ENCODE measurements at places on chromosomes 12 and 14.

DNA sequence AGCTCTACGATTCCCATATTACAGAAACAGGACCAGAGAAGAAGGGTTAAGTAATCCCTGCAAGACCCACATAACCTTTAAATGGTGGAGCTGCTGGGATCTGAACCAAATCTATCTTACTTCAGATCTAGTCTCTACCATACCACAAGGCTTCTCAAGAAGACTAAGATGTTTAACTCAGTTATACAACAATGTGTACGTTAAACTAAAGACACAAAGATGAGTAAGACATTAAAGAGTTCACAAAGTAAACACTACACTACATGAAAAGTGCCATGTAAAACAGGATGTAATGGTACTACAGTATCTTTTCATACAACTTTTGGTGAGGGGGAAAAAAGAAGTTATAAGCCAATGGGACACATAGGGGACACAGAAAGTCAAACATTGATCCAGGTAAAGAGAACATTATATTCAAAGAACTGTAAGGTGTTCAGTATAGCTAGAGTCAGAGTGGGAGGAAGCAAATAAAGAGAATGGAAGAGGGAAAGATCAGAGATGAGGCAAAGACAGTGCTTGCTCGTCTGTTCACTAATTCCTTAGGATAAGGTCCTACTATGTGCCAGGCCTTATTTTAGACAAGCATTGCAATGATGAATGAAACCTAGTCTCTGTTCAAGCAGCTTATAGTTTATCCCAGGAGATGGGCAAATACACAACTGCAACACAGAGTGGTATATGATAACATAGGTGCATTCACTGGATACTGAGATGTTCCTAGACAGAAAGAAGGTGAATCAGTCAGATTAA is 7.7 kb downstream of the TMED10 start:
- DNase-seq = no peak

DNA sequence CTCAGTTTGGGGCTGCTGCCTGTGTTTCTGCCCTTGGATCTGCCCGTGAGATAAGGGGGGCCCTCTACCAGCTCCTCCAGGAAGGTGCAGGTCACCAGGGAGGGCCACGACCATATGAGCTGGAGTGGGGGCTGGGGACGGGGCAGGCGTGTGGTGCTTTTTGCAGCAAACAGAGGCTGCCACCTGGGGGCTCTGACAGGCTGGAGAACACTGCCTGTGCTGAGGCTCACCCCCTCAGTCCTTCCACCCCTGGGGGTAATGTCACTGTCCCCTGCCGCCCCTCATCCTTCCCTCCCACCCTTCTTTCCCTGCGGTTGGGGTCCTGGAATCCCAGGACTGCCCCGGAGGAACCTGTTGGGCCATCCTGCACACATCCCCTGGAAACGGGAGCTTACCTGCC is 3.2 kb downstream of the PLD4 start:
- DNase-seq = no peak

GRCh38 chr12:109393437-109394345 is 46.0 kb downstream of the MYO1H start:
- DNase-seq = peak; percentile 54

DNA sequence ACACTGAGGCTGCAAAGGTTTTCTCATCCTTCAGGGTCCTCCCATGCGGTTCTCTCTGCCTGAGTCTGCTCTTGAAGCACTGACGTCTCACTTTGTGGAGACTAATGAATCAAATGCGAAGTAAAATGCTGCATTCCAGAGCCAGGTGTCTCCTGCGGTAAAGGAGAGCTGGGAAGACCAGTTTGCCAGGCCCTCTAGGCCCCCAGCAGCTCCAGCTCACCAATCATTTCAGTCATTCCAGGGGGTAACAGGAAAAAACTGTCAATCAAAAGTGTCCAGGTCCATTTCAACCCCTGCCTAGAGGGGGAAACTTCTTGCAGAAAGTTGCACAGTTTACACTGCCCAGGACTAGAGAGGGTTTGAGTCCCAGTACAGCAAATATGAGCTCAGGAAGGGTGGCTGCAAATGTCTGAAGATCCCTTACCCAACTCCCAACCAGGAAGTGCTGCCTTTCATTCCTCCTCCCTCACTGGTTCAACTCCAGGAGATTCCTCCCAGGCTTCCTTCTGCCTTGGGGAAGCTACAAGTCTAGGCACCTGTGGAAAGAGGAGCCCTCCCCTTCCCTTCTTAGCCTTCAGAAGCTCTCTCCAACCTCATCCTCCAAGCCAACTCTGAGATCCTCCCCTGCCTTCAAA is 2.7 kb upstream of the NXPH4 start:
- no peak for DNase-seq

DNA sequence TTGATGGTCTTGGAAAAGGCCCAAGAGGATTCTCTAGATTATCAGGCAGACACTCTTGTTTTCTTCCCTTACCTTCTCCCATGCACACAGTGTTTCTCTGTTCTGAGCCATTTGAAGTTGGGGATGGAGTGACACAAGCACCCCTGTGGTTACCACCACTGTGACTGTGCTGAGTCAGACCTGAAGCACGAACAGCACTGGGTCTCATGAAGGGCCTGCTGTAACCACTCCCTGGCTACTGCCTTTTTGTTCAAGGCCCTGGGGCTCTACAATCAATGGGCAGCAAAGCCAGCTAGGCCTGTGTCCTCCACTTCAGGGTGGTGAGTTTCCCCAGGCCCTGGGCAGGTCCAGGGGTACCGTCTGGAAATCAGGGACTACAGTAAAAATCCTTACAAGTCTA is 65.5 kb downstream of the TSPAN8 start:
- no peak for DNase-seq

GRCh38 chr14:95460647-95461478 is 55.6 kb downstream of the SYNE3 start:
- DNase-seq = no peak

GRCh38 chr14:102187044-102187443 is 47.3 kb downstream of the WDR20 start:
- DNase-seq = no peak

DNA sequence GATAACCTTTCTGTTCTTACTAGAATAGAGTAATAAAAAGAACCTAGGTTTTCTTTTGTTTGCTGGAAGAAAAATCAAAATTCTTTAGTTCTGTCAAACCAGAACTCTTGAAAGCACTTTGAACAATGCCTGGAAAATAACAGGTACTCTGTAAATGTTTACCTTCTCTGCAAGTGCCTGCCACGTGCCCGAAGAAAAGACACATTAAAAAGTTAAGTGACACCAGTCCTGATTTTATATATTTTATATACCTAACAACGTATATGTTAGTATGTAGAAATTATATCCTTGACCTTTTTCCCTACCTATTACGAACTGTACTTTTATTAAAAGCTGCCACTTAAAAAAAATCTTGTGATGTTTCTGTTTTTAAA is 976 bp downstream of the THAP2 start:
- DNase-seq = no peak

DNA sequence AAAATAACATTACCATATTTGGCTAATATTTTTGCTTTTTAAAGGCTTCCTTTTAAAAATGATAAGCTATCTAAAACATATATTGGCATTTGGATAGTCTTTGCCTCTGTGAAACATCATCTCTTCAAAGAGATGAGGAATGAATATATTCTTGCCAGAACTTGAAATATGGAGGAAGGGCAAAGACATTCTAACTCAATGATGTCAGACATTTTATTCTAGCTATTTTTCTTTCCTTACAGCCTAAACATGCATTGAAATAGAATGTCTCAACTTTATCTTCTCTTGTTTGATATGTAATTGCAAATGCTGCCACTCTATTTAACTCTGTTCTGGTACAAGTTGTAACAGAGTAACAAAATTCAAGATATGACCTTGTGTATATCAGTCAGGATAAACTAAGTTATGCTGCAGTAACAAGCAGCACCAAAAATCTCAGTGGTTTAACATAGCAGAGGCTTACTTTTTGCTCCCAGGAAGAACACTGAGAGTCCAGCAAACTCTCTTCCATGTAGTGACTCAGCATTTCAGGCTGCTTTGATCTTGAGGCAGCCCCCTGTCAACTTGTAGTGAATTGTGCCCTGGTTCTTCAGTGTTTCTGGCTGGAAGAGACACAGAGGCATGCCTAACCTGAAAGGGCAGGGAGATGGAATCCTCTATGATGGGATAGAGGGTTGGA is 11.0 kb downstream of the IRAK3 start:
- DNase-seq = no peak

GRCh38 chr12:105192624-105193225 is 43.2 kb downstream of the APPL2 start:
- DNase-seq = no peak

DNA sequence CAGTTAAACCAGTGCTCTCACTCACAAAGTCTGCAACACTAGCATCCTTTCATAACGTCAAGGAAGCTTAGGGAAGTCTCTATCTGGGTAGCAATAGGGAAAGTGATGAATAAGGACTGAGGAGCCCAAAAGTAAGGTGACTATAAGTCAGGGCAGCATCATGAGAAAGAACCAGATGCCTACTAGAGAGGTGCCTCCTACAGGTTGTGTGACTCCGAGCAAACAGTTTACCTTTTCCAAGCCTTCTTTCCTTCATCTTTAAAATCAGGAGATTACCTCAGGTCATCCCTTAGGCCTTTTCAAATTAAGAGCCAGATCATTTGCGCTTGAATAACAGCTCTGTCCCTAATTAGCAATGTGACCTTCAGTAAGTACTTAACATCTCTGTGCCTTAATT is 40.2 kb downstream of the RTN1 start:
- no peak for DNase-seq

DNA sequence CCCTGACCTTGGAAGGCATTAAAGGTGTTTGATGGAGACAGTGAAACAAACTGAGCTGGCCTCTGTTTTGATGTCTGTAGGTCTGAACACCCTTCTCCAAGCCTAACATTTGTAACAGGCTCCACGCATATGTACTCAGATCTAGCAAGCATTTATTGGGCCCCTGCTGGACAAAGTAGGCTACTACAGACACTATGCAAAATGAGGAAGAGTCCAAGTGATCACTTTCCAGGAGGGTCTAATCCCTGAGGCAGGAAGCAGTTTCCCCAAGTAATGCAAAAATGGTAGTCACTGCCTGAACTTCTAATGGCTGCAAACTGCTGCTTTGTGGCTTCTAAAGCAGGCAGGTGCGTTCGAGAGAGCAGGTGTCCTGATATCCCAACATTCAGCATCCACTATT is 405.8 kb downstream of the MED13L start:
- no peak for DNase-seq

- DNase-seq = no peak
These were observed 263 bp downstream of the RCOR1 start for GRCh38 chr14:102592763-102593060.

DNA sequence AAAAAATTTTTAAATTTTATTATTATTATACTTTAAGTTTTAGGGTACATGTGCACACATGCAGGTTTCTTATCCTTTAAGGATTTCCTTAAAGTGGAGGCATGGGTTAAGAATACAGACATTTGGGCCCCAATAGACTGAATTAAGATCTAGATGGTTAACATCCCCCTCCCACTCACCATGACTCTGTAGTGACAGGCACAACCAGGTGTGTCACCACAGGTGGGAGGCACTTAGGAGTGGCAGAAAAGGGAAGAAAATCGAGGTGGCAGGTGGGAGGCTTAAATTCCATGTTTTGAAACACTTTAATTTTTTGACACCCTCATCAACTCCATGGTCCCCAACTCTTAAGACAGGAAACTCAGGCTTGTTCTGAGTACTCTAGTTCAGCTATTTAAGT is 37.6 kb upstream of the GRIP1 start:
- DNase-seq = no peak

DNA sequence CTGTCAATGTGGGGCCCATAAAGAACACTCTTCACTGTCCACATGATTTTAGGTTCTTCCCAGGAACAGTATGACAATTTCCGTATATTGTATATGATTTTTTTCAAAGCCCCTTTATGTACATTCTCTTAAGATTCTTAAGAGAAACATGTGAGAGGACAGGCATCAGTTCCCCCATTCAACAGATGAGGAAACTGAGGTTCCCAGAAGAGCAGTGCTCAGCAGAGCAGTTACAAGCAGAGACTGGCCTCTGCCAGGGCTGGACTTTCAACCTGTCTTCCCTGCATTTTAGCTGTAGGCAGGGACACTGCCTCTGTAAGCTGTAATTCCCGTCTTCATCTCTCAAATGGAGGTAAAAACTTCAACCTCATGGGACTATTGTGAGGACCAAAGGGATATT is 77.7 kb downstream of the RBM19 start:
- DNase-seq = no peak

DNA sequence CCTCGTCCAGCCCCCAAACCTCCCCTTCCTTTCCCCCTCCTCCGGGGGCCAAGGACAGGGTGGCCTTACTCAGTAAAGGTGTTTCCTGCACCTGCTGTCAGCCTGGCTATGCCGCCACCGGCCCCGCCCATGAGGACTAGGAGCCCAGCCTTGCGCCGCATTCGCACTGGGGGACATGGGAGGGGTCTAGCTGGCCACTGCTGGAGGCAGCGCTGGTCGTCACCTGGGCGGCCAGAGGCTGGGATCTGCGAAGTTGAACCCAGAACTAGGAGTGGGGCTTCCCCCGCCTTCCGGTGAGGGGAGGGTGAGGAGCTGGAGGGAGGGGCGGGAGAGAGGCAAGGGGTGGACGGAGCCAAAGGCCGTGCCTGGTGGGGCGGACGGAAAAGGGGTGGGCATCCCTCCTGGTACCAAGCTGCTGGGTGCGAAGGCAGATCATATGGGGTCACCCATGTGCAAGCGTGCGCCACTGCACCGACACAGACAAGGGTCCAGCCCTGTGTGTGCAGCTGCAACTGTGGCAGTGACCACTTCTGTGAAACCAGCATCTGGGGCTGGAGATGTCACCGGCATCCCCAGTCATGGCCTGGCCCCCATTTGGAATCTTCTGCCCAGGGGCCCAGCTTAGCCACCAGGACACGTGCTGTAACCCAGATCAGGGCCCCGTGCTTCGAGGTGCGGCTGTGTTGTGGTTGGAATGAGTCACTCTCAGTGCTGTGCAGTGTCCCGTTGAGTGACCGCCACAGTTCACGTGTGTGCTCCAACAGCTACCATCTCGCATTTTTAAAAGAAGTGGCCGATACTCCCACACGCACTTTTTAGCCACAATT is 8.5 kb downstream of the AMN start:
- DNase-seq = no peak

DNA sequence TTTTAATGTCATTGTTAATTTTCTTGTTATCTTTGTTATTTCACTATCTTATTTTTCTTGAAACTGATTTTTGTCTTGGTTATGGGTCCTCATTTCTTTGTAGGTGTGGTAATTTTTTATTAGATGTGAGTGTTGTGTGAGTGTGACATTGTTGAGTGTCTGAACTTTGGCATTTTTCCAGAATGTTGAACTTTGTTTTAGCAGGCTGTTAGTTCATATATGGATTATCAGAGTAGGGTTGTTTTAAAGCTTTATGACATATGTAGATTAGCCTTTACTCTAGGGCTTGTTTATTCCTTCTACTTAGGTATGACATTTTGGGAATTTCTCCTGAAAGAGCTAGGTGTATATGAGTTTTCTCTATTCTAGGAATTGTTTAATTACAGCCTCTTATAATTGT is 103.9 kb downstream of the ARID2 start:
- no peak for DNase-seq
